NCI-H748 treated with DMSO at 0.1 percent for 48 hours (cell line): ENCODE measurements at places on chromosomes 7 and 10.
A peak's percentile ranks its signal among the peaks of the same experiment; 100 is the strongest.

- DNase-seq, result no peak
Observed at GRCh38 chr7:155244675-155245074, 53.0 kb upstream of the INSIG1 start.

DNA sequence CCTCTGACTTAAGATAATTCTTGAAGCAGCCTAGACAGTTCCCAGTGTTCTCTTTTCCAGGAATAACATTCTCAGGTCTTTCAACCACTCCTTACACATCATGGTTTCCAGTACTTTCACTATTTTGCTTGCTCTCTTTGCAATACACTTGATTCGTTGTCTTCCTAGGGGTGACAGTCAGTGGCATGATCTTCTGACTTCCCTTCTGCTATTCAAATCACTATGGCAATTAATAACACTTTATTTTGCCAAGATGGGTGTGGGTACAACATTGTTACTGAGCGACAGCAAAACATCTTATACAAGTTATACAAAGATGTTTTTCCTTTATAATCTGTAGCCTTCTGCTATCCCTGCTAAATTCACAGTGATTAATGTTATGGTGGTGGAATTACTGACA lies 15.3 kb downstream of the ARL3 start:
- no peak for DNase-seq

- no peak for DNase-seq
Observed at GRCh38 chr10:22259280-22259679, 41.5 kb upstream of the EBLN1 start.

DNA sequence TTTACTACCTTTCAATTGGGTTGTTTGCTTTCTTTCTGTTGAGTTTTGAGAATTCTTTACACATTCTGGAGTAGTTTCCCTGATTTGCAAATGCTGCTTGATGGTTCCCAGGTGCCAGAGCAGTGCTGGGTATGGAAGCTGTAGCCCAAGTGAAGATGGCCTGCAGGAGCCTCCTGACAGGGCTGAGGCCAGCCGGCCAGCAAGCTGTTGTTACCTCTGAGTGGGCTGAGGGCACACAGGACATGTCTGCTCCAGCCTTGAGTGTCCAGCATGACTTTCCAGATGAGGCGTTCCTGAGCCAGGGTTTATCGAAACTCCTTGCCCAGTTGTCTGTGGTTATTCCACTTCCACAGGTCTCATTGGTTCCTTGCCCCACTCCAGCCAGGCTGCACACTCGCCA lies 164.6 kb upstream of the TNS3 start:
- DNase-seq, result no peak

DNA sequence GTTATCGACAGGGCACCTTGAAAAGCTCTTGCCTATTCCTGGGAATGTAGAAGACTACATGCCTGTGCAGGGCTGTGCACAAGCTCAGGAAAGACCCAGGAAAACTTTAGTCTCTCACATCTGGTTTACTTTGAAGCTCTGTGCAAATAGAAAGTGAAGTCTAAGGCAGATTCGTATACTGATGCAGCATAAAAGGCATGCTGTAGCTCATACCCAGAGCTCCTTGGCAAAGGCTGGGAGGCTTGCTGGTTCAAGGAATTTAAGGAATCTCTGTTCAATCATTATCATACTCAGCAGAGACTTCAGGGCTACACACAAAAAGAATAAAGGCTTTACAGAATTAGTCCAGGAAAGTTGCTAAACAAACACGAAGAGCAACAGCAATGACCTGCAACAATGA lies 192.0 kb downstream of the OTUD1 start:
- DNase-seq, result no peak

DNA sequence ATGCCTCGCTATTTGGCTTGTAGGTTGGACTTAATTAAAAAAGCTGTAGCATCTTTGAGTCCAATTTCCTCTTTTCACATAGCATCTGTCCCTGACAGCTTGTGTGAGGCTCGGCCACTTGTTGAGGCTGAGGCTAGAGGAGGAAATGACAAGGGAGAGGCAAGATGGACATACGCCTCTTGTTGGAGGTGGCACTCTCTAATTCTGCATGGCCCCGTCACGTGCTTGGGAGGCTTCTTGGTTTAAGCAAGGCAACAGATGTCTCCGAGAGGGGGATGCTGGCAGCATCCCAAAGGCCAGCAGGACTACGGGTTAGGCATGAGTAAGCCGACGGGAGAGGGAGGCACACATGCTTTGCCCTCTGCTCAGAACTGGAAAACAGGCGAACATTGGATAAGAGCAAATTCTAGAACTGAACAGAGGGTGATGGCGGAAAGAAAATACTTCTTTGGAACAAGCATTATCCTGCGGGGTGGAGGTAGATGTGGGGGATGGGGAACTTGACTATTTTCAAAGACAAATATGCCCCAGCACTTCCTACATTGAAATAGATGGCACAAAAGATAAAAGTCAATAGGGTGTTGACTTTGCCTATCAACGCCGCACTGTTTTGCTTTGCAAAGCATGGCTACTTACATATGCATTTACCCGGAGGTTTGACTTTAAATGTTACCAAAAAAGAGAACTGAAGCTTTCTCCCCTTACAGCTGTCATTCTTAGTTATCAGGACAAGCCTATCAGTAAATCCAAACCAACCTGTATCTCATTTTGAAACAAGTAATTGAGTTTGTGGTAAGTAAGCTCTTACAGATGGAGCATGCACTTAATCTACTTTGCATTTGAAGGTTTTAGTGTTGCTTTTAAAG lies 94.8 kb downstream of the CHN2 start:
- DNase-seq, result peak; percentile 68

- DNase-seq, result no peak
Observed at GRCh38 chr7:115417662-115418061, 495.8 kb downstream of the MDFIC start.

GRCh38 chr10:44994752-44995530 lies 5.8 kb upstream of the ZNF22 start:
- DNase-seq, result no peak

GRCh38 chr7:132756484-132756990 lies 180.3 kb upstream of the PLXNA4 start:
- no peak for DNase-seq

DNA sequence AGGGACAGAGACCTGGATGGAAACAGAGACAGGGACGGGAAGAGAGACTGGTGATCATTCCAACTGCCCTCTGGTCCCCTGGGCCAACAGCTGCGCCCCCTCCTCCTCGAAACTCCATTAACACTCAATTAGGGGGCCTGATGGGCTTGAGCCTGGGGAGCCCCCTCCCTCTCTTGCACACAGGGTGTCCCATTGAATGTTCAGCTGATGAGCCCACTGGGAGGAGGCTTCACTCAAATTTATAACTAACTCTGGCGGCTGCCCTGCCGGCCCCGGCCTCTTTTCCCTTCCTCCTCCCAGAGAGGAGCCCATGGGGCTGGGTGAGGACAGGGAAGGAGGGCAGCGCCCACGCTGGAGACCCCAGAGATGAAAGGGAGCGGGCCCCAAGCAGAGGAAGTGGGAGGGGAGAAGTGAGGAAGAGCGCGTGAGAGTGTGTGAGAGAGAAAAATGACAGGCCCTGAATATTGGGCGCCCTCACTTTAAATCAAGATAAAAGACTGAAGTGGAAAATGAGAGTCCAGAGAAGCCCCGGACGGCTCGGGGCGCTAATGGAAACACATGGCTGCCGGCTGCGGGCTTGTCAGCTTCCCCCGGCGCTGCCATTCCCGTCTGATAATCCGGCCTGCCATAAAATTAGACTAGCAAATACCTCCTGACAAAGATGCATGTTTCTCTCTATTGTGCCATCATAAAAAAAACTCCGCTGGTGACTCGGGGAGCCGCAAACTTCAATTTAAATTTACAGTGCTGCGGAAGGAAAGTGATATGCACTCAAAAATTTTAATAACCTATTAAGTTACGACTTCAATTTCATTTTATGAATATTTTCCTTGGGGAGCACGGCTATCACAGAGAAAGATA lies 58.0 kb upstream of the PAX2 start:
- no peak for DNase-seq

GRCh38 chr7:155258226-155258560 lies 39.5 kb upstream of the INSIG1 start:
- no peak for DNase-seq

- no peak for DNase-seq
Observed at GRCh38 chr10:52952391-52953055, 179.9 kb upstream of the MBL2 start.

GRCh38 chr7:27586825-27587224 lies 75.9 kb downstream of the HIBADH start:
- DNase-seq, result peak; percentile 58

DNA sequence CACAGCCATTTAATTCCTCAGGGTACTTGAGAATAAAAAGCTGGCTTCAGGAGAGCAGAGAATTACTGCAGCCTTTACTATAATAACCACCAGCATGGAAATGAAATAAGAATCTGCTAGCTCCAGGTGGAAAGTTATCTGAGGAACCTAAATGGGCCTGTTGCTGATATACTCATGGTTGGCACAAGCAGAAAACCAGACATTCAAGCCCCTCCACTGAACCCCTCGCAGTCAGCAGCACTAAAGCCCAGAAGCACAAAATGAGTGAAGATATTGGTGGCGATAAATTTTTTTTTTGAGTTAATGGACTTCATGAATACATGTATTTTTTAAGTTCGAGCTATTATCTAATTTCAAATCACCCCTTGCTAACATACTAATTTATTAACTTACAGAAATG lies 303.9 kb upstream of the NRP1 start:
- DNase-seq, result no peak

DNA sequence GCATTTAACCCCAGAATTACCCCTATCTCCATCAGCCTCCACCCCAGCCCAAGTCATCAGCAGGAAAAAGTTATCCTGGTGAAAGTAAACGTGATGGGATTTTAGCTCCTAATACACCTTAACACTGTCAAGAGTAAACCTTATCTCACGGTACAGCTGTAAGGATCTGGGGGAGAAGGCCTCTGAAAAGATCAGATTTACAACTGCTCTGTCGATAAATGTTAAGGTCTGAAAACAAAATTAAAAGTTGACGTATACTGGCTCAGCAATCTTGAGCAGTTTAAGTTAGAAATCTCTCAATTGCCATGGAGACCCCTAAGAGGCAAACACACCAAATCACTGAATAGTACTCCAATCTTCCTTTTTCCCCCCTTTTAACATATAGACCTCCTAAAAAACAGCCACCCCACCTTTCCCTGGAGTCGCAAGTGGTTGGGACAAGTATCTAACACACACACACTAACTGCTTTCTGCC lies 6.1 kb downstream of the SKAP2 start:
- DNase-seq, result no peak

DNA sequence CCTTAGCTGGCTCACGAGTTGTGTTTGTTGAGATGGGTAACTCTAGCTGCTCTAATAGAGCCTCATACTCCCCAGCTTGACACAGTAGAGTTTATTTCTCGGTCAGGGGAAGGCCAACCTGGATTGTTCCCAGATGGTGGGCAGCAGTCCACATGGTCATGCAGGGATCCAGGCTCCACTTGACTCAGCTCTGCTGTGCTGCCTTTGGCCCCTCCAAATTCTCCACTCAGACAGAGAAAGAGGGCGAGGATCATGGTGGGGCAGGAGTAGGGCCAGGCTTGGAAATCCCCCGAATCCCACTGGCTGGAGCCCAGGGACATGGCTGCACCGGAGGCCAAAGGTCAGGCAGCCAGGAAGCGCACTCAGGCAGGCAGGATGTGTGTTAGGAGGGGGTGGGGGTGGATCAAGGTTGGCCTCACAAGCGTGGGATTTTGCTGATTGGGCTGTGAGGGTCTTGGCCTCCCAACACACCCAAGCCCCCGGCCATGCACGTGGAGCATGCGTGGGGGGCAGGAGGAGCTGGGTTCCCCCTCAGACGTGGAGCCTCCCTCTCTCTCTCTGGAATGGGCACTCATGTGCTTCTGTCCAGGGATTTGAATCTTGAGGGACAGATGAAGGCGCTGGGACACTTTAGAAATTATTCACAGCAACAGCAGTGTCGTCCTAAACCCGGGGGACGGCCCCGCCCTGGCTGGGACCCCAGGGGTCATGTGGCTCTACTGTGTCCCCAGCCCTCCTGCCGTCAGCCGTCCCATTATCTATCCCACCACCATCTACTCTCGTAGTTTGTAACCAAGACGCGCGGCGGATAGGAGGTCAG lies 44.8 kb downstream of the PDGFA start:
- no peak for DNase-seq

GRCh38 chr10:86498598-86498997 lies 23.0 kb downstream of the WAPL start:
- DNase-seq, result no peak
